NCI-H460 (cell line): ENCODE measurements at places on chromosomes 1 and 21. TPM values are rescaled to one million over a fixed set of nuclear protein-coding genes. Genes with fewer than 3 reads are reported as not detected.

The RAB25 gene
- not detected in 2 replicates for total RNA-seq

- DNase-seq = no peak
These were observed 28.2 kb upstream of the KHDRBS1 start for GRCh38 chr1:31985430-31985829.

GRCh38 chr1:118250232-118250631 lies 65.2 kb upstream of the SPAG17 start:
- DNase-seq = no peak

The BGLAP gene
- 0.50 TPM in 1 of 2 replicates, not detected in the other for total RNA-seq

DNA sequence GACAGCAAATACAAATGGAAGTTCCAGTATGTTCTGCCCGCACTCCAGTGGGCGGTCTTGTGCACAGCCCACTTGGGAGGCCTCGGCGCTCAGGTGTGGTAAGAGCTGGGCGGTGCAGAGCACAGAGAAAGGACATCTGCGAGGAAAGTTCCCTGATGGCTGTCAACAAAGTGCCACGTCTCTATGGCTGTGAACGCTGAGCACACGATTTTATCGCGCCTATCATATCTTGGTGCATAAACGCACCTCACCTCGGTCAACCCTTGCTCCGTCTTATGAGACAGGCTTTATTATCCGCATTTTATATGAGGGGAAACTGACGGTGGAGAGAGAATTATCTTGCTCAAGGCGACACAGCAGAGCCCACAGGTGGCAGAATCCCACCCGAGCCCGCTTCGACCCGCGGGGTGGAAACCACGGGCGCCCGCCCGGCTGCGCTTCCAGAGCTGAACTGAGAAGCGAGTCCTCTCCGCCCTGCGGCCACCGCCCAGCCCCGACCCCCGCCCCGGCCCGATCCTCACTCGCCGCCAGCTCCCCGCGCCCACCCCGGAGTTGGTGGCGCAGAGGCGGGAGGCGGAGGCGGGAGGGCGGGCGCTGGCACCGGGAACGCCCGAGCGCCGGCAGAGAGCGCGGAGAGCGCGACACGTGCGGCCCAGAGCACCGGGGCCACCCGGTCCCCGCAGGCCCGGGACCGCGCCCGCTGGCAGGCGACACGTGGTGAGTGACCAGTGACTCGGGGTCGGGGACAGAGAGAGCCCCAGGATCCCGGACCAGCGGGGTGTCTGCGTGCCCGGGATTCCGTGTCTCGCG lies at the start of gene IL12RB2:
TSS of gene IL12RB2 (plus strand) at position 623 of the 810 bp plus-strand sequence. CDS start 12,496 bp downstream, outside the sequence.
- no peak for DNase-seq

- DNase-seq = no peak
These were observed 7.1 kb upstream of the PRKCZ start for GRCh38 chr1:2042830-2043773.

DNA sequence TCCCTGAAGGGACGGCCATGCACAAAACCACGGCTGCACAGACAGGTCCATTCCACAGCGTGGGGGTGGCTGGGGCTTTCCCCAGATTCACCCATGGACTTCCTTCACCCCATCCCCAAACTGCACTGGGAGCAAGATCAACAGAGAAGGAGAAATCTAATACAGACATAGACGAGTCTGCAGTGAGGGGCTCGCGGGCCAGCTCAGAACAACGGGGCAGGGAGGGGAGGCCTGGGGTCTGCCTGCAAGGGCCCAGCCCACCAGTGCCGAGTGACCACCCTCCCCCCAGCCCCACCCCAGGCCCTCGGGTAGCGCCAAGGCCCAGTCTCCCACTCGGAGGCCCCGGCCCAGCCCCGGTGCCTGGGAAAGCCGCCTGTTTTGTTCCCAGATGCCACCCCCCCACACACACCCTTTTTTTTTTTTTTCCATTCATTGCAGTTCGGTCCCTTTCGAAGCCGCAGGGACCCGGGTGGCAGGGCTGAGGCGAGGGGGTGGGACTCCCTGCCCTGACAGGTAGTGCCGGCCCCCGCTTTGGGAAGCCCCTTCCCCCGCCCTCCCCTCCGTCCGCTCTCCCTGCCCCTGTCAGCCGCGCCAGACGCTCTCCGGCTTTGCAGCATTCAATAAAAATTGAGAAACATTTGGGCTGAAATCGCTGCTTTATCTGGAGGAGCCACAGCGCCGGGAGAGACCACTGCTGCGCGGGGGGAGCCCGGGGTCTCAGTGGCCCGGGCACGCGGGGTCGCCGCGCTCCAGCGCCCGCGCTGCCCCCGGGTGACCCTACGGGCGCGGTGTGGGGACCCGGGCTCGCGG lies 543 bp upstream of the EPHB2 start:
- no peak for DNase-seq

DNA sequence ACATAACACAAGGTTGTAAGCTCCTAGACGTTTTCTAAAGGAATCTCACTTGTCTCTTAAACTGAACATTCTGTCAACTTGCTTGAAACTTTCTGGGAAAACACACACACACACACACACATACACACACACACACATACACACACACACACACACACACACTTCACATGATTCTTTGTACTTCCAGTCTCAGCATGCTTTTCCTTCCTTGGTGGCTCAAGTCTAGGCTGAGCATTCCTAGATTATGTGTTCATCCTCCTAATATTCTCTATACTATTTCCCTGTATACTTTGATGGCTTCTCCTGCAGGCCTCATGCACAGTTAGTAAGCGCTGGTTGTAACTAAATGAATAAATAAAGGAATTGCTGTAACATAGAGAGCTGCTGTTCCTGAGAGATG lies 372.1 kb downstream of the PTPRC start:
- no peak for DNase-seq

DNA sequence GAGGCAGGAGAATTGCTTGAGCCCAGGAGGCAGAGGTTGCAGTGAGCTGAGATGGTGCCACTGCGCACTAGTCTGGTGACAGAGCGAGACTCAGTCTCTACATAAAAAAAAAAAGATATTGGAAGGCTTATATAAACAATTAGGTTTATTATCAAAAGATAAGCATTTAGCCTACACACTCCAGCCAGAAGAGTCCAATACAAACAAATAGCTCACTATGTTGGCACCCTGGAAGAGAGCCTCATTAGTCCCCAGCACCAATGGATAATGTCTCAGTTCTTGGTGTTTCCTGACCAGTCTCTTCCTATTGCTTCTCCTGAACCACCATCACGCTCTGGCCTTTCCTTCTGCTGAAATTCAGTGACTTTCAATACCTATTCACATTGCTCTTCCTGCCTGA lies 48.6 kb upstream of the ATP1A1 start:
- DNase-seq = no peak

The LRRN2 gene
- 0.82 and 0.87 TPM in 2 replicates for total RNA-seq

DNA sequence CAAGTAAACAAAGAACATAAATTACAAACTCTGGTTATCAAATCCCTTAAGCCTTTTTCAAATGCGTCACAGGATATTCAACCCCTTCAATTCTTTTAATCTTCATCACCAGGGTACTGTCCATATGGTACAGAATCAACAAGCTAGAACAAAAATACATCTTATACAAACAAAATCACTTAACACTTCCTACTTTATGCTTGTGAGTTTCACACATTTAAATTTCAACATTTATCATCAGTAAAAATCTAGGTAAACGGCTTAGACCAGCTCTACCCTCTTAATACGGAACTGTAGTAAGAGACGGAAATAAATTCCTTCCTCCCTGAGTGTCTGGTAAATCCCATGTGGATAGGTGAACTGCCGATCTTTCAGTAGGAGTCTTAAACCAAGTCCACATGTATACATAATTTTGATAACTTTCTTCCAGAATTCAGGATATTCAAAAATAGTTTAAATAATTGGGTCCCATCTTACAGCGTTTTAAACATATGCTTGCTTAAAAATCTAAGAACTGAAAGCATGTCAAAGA lies 1.0 kb downstream of the CCDC181 start:
- DNase-seq = no peak

- no peak for DNase-seq
These were observed 102.4 kb upstream of the ETV3 start for GRCh38 chr1:157240495-157241184.

The UBXN10 gene
- total RNA-seq = not detected in 2 replicates

The KRTAP11-1 gene
- not detected in 2 replicates for total RNA-seq

The THEM5 gene
- not detected in 2 replicates for total RNA-seq

The S100A7A gene
- not detected in 2 replicates for total RNA-seq

GRCh38 chr1:47678464-47678980 lies 240.7 kb downstream of the FOXD2 start:
- no peak for DNase-seq

DNA sequence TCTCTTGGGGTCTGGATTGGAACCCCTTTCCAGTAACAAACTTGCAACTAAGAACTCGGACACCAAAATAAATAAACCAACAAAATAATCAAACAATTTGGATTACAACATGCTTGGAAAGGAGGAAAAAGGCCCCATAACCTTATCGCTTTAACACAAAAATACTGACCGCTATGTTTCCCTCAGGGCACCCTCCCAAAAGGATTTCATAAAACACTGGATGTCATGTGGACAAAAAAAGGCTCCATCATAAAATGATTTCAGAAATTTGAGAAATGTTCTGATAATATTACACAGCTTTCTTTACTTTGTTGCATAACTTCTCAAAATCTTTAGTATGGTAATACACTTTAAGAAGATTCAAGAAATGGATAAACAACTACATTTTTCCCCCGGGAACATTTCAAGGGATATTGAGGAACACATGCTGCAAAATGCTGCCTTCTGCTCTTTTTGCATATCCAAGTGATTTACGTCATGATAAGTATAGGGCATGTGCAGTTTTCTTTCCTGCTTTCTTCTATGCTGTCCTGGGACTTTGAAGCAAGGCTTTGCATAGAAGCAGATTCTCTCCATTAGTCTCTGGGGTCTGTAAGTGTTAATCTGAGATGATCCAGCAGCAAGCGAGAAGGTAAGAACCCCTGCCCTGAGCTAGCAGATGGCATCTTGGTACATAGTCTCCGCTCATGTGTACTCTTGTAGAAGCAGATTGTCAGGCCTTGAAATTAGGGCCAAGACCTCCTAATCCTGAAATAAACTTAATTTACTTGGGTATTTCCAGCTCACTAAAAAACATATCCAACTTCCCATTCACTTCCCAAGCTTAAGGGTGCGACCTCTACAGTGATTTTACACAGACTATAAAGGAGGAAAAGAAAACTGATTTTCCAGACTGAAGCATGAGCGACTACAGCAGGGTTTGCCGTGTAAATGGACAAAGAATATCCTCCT lies 85.5 kb upstream of the KIAA0040 start:
- DNase-seq = peak; percentile 59
